Left renal pelvis (tissue), 4 donors: ENCODE measurements at places on chromosomes 11 and 22.

DNA sequence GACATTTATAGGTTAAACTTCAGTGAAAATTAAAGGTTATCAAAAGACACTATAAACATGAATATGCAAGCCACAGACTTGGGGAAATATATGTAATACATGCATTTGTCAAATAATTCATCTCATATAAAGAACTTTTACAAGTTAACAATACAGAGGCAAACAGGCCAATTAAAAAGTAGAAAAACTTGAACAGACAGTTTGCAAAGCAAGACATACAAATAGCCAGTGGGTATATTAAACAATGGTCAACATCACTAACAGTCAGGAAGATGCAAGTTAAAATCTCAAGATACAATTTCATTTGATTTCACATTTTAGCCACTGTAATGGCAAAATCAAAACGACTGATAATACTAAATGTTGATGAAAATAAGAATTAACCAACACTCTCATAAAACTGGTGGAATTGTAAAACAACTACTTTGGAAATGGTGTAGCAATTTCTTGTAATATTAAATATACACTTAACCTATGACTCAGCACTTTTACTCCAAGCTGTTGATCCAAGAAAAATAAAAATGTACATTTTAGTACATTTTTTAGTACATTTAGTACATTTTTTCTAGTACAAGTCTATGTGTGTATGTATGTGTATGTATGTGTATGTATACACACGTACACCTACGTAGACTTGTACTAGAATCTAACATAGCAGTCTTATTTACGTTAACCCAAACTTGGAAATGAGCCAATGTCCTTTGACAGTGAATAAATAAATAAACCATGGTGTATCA is 62.8 kb downstream of the LRRC74B start:
- no peak for DNase-seq

DNA sequence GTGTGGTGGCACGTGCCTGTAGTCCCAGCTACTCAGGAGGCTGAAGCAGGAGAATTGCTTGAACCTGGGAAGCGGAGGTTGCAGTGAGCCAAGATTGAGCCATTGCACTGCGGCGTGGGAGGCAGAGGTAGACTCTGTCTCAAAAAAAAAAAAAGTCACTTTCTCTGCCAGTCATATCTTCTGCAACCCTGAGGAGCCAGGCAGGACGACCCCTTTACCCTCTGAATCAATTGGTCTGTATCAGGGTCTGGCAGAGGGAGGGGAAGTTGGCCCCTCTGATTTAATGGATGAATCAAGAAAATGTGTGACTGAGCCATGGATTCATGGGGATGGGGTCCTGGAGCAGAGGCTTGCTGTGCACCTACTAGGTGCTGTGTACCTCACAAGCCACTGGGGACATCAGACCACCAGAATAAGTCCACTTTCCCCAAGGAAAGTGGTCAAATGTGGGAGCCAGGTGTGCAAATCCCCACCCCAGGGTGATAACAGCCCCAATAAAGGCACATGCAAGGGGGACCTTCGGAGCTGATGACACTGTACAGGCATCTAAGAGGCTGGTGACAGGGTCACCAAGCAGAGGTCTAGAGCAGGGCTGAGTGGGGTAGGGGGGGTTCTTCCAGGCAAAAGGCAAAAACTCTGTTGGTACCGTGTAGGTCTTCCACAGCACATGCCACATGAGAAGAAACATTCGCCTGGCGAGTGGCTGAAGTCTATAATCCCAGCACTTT is 29.0 kb downstream of the TXN2 start:
- no peak for DNase-seq

DNA sequence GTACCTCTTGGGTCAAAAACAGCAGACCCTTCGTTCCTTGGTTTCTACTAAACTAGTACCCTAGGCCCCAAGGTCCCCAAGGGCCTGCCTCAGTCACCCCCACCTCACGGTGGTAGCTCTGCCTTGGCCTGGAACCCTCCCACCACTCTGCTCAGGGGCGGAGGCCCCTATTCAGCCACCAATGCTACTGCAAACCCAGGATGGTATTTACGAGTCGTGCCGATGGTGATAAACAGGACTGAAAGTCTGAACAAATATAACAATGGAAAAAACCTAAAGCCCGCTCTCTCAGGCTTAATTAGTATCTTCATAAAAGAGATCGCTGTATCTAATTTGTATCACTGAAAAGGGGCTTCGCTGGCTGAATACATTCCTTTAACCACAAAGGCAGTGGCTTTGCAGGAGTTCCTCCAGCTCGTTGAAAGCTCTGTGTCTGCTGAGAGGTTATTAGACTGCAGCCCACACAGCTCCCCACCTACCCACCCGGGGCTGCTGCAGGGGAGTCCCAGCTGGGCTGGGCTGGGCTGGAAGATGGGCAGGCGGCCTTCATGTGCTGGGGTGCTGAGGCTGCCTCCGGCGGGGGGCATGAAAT is 15.2 kb downstream of the SHISAL1 start:
- DNase-seq = no peak

DNA sequence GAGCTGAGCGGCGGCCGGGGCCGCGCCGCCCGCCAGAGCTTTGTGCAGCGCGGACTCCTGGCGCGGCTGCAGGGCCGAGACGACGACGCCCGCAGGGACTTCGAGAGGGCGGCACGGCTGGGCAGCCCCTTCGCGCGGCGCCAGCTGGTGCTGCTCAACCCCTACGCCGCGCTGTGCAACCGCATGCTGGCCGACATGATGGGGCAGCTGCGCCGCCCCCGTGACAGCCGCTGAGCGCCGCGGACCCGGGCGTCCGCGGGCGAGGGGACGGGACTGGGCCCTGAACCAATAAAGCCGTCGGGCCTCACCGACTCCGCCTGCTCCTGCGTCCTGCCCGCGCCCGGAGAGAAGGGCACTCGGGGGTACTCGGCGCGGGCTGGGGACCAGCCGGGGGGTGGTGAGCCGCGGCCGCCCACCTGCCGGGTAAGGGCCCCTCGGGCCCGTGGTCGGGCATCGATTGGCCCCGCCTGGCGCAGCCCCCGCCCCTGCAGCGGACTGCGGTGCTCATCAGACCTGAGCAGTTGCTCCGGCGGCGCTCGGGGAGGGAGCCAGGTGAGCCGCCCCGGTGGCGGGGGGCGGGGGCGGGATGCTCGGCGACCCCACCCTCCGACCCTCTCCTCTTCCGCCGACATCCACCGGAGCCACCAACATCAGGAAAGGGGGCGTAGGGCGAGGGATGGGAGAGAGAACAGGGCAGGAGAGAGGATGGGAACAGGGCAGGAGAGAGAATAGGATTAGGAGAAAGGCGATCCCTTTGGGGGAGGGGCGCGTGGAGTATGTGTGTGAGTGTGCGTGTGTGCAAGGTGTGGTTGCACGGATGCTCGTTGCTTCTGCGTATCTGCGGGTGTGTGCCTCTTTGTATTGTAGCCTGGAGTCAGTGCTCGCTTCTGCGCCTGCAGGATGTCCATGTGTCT is at the start of gene TMEM25:
Gene TMEM25, plus strand, starts transcription at position 510 of the 914 bp plus-strand sequence. CDS start 610 bp downstream, outside the sequence.
- peak; percentile 60 for DNase-seq

GRCh38 chr11:13680501-13681264 is 12.2 kb downstream of the FAR1 start:
- DNase-seq = no peak

DNA sequence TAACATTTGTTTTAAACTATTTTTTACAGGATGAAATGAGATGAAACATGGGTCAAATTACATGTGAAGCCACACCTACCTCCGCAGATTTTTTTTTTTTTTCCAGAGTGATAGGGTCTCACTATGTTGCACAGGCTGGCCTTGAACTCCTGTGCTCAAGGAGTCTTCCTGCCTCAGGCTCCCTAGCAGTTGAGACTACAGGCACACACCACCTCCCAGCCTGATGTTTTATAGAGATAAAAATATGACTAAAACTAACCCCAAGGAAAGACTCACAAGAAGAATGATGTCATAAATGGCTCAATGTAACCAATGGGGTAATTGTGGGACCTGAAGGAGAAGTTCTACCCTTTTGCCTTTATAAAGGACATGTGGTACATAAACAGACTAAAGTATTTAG is 52.3 kb upstream of the SOX6 start:
- no peak for DNase-seq

DNA sequence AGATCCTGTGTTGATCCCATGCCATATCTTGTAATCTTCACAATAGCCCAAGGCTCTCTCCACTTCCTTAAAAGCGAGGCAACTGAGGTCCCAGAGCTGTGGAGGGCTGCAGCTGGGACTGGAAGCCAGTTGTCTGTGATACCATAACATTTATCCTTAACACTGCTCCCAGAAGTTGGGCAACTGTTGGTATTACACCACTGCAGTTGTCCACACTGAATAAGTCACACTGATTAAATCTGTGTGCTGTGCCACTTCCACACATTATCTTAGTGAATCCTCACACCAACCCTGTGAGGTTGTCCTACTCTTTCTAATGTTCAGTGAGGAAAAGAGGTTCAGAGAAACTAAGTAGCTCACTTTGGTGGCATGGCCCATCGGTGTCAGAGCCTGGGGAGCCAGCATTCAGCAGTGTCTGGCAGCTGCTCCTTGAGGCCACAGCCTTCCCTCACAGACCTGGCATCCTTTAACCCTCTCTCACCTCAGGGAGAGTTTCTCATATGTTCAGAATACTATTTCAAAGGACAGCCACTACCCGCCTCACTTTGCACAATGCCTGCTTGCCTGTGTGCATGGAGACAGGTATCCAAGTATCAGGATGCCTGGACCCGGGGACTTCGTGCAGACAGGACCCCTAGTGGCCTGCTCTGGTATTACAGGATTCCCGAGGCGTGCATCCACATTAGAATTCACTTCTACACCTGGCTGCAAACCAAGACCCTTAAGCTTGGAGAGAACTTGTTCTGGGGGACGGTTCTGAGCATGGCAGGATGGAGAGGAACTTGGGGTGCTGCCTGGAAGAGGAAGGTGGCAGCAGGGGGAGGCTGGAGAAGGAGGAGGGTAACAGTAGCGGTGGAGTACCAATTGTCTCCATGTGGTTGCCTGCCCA is 221.9 kb upstream of the TBCEL start:
- DNase-seq = peak; percentile 52

DNA sequence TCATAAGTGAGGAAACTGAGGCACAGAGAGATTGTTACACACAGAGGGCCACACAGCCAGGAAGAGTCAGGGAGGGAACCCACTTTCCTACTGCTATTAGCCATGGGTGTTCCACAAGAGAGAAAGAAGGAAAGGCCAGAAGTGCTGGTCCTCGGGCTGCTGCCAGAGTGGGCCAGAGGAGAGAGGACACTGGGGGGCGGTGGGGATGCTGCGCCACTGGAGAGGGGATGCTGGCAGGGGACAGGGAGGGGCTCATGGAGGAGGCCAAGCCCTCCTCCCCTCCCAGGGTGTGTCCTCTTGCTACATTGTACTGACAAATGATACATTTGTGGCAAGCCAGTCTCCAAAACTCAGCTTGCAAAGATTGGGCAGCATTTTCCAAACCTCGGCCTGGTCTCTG is 9.9 kb downstream of the IL10RA start:
- DNase-seq = no peak

DNA sequence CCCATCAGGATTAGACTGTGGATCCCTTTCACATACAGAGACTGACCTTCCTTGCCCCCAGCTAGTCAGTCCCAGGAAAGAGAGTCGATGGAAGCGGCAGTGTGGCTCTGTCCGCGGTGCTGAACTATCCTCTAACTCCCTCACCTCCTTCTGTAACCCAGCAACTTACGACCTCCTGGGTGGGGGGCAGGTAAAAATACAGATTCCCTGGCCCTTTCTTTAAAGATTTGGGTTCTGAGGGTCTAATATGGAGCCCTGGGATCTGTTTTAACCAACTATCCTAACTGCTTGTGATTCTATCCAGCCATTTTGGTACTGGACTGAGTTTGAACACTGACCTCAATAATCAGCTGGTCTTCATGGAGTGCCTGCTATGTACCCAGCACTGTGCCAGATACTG is 23.2 kb downstream of the MFNG start:
- DNase-seq = no peak

DNA sequence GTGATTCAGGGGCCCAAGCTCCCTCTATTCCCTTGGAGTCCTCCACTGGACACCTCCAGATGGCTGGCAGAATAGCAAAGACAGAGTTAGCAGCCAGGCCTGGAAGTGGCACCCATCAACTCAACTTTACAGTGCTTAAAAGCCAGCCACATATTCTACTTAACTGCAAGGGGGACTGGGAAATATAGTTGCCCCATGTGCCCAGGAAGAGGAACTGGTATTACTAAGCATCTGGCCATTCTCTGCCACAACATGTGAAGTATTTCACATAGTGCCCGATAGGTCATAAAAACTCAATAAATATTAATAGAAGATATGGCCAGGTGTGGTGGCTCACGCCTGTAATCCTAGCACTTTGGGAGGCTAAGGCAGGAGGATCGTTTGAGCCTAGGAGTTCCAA is 5.5 kb upstream of the IL10RA start:
- DNase-seq = no peak

- DNase-seq = no peak
These were observed 825.7 kb downstream of the FAM181B start for GRCh38 chr11:81907996-81908395.

DNA sequence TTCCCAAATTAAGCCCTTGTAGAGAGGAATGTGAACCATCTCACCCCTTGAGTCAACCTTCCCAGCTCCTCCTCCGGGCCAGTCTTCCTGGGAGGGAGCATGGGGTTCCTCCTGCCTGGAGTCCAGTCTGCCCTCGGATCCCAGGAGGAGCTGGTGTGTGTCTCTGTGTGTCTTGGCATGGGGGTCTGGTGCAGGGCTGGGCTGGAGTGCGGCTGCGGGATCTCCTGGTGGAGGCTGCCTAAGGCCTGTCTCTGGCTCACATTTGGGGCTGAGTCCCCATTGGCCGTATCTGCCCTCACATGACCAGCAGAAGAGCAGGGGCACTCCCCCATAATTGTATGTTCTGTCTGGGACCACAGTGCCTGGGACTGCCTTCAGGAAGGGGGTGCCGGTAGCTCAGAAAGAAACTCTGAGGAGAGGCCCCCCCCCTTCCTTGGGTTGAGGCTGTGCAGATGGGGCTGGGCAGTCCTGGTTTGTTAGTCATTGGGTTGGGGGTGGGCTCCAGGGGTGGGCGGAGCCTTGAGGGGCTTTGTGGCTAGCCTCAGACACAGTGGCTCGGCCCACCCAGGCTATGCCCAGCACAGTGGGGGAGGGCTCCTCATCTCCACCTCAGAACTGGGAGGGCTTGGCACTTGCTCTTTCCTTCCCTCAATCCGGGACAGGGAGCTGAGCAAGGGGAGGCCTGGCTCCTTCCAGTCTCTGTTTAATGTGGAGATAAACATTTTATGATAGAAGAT is 2.9 kb downstream of the C1QTNF5 start:
- DNase-seq = no peak

GRCh38 chr11:78876676-78877075 is 302.0 kb upstream of the NARS2 start:
- no peak for DNase-seq

DNA sequence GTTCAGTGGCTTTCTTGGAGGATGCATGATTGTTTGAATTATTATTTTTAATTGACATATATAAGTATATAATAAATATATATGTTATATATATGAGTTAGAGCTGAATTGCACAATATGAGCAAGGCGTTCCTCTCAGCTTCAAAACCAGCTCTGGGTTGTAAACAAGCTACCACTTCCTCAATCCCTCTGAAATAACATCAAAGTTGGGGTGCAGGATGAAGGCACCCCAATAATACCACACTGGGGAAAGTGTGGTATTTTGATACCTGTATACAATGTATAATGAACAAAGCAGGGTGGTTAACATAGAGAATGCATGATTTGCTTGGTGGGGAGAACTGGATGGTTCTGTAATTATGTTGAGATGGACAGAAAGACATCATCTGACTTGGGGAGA is 1.7 kb upstream of the SORL1 start:
- no peak for DNase-seq

GRCh38 chr11:129458278-129458677 is 82.6 kb downstream of the BARX2 start:
- DNase-seq = no peak
